Stimulated activated CD8-positive, alpha-beta memory T cell treated with anti-CD3 and anti-CD28 coated beads, Interleukin-4, amount 100 ng/mL, for 1 hour (primary cell): ENCODE measurements at places on chromosomes 1 and 21.

DNA sequence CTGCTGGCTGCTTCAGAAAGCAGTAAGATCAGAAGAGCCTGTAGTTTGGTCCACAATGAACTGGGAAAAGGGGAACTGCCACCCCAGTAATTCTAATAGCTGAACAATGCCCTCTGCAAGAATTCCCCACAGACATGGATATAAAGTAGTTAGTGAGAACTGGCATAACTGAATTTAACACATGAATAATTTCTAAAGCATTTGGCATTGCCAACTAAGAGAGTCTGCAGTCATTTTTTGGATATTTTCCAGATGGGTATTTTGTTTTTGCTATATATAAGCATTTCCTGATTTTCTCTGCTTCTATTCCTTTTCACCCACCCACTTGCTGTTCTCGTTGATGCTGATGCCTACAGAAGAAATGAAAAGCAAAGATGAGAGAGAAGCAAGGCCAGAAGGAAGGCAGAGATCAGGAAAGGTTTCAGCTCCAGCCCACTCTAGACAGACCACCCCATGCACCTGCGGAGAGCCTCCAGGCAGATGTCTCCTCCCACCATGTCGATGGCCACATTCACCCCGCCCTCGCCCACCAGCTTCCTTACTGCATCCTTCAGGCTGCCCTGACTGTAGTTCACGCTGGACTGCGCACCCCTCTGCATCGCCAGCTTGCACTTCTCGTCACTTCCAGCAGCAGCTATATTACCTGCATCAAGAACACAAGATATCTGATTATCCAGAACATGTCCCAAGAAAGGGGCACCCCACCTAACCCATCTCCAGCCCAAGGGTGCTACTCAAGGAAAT lies 55.9 kb upstream of the SEC16B start:
- DNase-seq, result no peak

DNA sequence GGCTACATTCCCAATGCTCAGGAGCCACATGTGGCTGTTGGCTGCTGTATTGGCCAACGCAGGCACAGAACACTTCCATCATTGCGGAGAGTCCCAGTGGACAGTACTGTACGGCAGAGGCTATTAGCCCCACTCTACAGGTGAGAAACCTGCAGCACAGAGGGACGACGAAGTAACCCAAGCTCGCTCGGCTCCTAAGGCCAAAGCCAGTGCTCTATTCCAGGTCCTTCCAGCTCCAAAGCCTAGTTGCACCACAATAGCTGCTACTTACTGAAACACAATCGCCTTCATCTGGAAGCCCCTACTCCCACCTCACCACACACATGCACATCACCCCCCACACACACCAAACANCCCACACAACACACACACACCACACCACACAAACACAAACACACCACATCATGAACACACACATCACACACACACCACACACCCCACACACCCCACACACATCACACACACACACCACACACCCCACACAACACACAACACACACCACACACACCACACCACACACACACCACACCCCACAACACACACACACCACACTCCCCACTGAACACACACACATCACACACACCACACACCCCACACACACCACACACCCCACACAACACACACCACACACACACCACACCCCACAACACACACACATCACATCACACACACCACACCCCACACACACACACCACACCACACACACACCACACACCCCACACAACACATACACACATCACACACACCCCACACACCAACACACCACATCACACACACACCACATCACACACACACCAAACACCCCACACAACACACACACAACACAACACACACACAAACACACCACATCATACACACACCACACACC lies 3.2 kb downstream of the LYPD8 start:
- DNase-seq, result no peak

GRCh38 chr21:28345934-28346333 lies 646.7 kb downstream of the LTN1 start:
- no peak for DNase-seq

- no peak for DNase-seq
Measured at GRCh38 chr1:81155131-81155530, 645.6 kb upstream of the ADGRL2 start.

DNA sequence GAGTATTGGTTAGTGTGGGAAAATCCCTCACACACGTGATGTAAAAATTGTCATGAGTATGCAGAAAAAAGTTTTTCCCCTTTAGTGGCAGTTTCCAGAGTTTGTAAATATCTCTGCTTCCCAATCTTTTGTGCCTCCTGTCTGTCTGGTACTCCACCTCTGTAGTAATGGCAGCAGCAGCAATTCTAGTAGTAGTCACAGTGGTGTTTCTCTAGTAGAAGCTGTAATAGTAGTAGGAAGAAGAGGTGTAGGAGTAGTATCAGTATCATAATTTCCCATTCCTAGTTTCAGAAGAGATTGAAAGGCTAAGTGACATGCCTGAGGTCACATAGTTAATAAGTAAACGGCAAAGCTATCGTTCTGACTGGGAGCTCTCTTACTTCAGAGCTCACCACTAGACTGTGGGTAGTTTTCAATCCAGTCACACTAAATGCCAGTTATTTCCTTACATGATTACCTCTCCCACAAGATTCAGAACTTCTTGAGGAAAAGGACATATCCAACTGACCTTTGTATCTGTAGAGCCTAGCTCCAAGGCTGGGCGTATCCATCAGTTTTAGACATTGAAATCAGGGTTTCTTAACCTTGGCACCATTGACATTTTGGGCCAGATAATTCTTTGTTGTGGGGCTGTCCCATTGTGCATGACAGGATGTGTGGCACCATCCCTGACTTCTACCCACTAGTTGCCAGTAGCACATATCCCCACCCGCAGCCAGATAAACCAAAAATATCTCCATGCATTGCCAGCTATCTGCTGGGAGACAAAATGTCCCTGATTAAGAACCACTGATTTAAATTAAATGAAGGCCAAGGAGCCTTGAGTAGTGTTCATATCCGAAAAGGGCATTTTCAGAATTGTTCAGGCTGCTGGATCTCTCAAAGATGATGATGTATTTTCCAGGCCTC lies 135.9 kb downstream of the FGGY start:
- no peak for DNase-seq

GRCh38 chr1:47712596-47713299 lies 274.9 kb downstream of the FOXD2 start:
- DNase-seq, result no peak

- DNase-seq, result no peak
Measured at GRCh38 chr1:46455951-46456350, 33.7 kb upstream of the DMBX1 start.

DNA sequence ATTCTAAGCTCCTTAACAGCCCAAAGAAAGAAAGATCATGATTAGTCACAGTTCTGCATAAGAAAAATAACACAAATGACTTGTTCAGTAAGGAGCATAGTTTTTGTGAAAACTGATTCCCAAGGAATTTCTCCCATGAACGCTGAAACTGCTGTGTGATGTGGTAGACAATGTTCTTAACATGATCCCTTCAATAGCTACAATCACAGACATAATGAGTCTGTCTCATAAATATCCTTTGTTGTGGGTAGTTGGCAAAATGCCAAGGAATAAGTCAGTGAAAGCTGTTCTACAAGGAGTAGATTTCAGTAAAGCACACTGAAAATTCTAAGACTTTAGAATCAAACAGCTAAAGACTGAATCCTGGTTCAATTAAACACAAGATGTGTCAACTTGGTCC lies 404.8 kb downstream of the HLX start:
- DNase-seq, result no peak

GRCh38 chr1:92538048-92538412 lies 51.3 kb upstream of the GFI1 start:
- DNase-seq, result no peak

- no peak for DNase-seq
Measured at GRCh38 chr1:24949331-24949881, 19.3 kb upstream of the RUNX3 start.

DNA sequence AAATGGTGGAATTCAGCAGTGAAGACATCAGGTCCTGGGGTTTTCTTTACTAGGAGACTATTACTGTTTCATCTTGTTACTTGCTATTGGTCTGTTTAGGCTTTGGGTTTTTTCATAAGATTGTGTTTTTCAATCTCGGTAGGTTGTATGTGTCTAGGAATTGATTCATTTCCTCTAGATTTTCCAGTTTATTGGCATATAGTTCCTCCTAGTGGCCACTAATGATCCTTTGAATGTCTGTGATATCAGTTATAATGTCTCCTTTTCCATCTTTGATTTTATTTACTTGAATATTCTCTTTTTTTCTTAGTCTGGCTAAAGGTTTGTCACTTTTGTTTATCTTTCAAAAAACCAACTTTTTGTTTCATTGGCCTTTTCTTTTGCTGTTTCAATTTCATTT lies 233.0 kb downstream of the RWDD3 start:
- DNase-seq, result no peak

- DNase-seq, result no peak
Measured at GRCh38 chr1:230808281-230808872, 59.9 kb downstream of the C1orf198 start.

GRCh38 chr1:221517961-221518360 lies 223.9 kb downstream of the DUSP10 start:
- no peak for DNase-seq

DNA sequence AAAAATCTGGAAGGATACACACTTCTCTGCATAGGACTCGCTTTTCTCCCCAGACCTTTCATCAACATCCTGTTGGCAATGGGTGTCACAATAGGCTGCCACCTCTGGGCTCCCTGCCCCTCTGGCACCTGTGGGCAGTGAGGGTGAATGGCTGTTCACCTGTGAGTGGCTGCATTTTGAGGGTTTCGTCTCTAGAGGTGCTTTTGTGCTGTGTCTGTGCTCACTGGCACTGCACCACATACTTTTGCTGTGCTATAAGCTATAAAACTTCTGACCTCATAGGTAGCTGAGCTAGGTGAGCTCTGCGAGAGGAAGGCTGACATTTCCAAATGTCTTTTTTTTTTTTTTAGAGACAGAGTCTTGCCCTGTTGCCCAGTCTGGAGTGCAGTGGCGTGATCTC lies 35.9 kb downstream of the SLC30A1 start:
- no peak for DNase-seq

DNA sequence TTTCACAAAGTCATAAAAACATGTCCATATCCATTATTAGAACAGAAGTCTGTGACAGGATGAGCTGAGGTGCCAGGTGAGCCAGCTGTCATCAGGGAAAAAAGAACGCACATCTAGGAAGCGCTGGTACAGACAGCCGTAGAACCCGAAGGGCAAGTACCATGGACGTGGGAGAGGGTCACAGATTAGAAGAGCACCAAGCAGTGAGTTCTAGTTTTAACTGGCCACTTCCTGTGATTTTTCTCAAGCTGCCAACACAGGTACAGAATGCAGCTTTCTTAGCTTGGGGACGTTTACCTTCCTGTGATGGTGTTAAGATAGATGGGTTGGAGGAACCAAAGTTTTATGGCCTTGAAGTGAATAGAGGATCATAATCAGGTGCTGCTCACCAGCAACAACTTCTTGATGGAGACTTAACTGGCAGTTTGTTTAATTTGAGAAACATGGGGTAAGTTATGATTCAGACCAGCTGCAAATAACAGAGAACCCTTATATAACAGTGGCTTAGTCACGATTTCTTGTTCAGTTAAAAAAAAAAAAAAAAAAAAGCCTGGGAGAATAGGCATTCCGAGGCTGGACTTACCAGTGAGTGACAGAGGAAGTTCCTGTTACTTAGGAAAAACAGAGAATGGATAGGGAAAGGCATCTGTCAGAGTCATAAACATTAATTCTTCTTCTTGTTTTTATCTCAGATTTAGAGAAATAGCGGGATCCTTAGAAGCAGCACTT lies 30.9 kb downstream of the AGT start:
- no peak for DNase-seq

GRCh38 chr1:94947437-94947836 lies 20.5 kb upstream of the CNN3 start:
- DNase-seq, result no peak

GRCh38 chr1:67755619-67756018 lies 70.6 kb downstream of the GADD45A start:
- no peak for DNase-seq

DNA sequence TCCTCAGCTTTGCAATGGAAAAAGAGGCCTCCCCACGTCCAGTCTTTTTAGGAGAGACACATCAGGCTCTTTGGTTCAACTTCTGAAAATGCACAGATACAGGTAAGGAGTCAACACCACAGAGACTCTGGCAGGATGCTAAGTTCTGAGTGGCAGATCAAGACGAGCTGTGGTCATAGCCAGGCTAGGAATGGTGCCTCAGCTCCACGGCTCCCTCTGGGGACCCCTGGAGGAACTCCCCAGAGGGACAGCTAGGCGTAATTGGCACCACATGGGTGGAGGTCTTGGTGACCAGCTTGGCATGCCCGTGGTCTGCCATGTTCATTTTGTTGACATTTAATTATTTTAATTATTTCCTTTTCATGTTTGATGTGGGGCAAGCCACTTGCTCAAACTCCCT lies 206.1 kb downstream of the KAZN start:
- no peak for DNase-seq

DNA sequence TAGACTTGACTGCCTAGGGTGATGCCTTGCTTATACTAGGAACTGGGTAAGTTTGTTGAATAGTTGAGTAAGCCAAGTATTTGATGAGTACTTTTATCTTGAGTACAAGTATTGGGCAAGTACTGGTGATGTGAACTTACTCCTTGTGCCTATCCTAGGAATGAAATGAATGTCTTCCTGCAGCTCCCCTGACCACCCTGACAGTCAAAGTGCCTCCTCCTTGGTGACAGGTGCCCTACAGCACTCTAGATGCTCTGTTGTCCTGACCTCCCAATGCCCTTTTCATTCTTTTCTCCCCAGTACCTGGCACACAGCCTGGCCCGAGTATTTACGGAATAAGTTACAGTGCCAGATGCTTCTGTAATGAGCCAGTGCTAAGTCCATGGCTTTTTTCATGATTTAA lies 25.5 kb downstream of the PCSK9 start:
- DNase-seq, result no peak

GRCh38 chr1:62364721-62365120 lies 45.5 kb upstream of the KANK4 start:
- no peak for DNase-seq
